ENCODE measurements at places on chromosomes 5 and 9.

DNA sequence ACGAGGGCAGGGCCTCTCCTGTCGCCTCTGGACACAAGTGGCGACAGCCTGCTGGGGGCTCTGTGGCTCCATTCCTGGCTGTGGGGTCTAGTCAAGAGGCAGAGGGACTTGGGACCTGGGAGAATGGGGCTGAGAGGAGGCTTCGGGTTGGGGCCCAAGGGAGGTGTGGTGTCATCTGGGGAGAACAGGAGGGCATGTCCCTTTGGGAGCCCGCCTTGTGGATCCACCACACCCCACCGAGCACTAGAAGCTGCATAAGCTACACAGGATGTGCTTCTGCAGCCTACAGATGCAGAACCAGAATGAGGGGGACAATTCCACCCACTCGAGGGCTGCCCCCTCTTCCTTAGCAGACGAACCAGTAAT is 3.9 kb upstream of the MAN1B1 start:
- DNase-seq = no peak

- no peak for DNase-seq
These were observed 138.2 kb downstream of the TLE4 start for GRCh38 chr9:79709743-79710674.

- no peak for DNase-seq
These were observed 21.4 kb downstream of the SPINK1 start for GRCh38 chr5:147809830-147810666.

- DNase-seq = no peak
These were observed 145.4 kb downstream of the DENND1A start for GRCh38 chr9:123784518-123784917.

DNA sequence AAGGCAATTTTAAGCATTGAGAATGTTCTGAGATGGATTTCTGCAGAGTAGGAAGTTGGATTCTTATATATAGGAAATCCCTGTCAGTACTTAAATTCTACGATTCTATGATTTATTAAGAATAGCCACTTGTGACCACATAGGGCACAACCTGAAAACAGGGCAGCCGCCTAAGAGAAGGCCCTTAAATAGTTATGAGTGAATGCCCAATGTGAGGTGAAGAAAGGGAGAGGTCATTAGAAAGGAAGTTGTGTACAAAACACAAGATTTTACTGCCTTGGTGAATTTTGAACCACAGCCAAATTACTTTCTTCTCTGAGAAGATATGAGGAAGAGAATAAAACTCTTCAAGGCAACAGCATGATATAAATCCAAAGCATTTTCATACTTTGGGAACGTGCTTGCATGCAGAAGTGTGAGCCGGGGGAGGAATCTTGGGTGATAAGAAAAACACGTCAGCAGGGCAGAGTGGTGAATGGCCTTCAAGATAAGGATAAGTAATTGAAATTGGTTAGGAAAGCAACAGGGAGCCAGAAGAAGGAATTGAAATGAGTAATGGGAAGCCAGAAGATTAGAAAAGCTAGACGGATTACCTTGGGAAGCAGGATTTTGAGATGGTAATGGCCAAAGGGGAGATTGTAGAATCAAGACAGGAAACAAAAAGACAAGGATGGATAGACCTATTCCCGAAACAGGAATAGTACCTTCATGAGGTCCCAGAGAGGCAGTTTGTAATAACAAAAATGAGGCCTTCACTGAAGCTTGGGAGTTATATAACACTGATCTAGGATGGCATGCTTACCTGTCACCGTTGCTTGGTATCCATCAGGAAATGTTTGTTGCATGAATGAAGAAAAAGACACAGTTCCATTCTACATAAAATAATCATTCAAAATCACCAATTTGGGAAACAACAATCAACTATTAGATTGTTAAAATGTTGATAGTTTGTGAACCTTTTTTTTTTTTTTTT is 244.3 kb downstream of the PDE4D start:
- no peak for DNase-seq

GRCh38 chr9:112094948-112095681 is 80.0 kb downstream of the SUSD1 start:
- no peak for DNase-seq

- no peak for DNase-seq
These were observed 198.5 kb downstream of the DNAH5 start for GRCh38 chr5:13746026-13746425.

- no peak for DNase-seq
These were observed 975.9 kb downstream of the MAT2B start for GRCh38 chr5:164481270-164481669.

DNA sequence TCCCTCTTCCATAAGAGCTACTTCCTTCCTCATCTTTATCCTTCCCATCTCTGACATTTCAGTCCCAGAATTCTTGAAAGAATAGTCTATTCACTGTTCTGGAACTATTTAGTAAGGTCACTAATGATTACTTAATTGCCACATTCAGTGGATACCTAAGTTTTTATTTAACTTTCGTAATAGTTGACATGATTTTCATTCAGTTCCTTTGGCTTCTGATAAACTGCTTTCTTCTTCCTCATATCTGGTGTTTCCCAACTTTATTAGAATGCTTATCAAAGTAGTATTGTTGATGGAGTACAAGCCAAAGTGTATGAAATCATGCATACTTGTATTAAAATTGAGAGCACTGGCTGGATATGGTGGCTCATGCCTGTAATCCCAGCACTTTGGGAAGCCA is 10.8 kb downstream of the UBE2D2 start:
- DNase-seq = no peak

- no peak for DNase-seq
These were observed 21.1 kb upstream of the ARAP3 start for GRCh38 chr5:141703133-141703561.

- DNase-seq = no peak
These were observed 3.0 kb upstream of the CEL start for GRCh38 chr9:133058550-133059320.

GRCh38 chr5:178453224-178453623 is 137.0 kb downstream of the COL23A1 start:
- DNase-seq = peak; percentile 70

DNA sequence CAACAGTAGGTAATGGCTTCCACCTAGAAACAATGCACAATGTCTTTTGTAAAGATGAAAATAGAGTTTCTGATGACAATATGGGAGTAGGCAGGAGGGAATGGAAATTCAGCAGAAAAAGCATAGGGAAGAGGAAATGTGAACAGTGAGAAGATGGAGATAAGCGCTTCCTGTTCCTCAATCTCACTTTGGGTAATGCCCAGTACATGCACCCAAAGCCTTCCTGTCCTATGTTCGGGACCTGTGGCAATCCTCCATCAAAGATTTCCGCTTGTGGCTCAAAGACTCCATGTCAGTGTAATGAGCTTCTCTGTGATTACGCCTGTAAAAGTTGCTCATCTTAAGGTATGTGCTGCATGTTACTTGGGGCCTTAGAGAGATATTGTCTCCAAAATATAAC is 2.7 kb downstream of the UGT3A1 start:
- DNase-seq = no peak

DNA sequence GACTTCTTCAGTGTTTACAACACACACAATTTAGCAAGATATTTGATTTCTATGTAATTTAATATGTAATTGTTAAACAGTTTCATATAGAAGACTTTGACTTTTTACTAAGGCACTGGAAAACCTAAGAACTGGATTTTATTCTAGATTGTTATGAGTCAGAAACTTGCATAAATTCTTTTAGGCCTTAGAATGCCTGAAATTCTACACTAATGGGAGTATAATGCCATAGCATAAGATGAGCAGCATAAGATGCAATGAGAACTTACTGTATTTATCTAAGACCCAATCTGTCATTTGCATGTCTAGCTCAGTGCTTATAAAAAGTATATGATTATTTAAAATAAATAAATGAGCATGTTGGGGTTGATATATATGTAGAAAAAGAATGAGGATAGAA is 285.2 kb downstream of the CDH12 start:
- no peak for DNase-seq

- no peak for DNase-seq
These were observed 88.7 kb upstream of the CAST start for GRCh38 chr5:96573513-96573894.

GRCh38 chr5:96260009-96260408 is 173.0 kb downstream of the PCSK1 start:
- DNase-seq = no peak

GRCh38 chr9:125524583-125525355 is 182.2 kb downstream of the MAPKAP1 start:
- peak; percentile 19 for DNase-seq

GRCh38 chr9:73357607-73358006 is 205.9 kb downstream of the ANXA1 start:
- no peak for DNase-seq

DNA sequence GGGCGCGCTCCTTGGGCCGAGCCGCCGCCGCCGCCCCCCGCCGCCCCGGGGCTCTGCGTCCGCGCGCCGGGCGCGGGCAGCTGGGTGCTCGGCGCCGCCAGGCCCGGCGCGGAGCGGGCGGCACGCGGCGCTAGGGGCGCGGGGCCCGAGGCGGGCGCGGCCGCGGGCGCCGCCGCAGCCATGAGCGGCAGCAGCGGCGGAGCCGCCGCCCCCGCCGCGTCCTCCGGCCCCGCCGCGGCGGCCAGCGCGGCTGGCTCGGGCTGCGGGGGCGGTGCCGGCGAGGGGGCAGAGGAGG is 351 bp downstream of the TRIO start:
- no peak for DNase-seq

DNA sequence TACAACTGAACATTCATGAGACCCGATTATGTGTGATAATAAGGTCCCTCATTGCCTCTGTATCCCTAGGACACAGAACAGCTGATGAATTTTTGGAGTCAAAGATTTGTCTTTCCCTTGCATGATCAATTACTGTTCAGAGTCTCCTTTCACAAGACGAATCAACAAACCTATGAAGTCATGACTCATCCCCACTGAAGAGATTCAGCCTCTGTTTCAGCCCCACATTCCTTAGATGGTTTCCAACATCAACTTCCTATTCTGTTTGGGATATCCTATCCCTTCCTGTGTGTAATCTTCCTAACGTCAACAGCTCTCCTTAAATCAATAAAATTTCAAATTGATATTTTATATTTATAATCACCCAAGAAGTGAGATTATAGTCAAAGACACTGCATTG is 199.0 kb downstream of the DNAH5 start:
- DNase-seq = no peak

- no peak for DNase-seq
These were observed 3.6 kb downstream of the FGF18 start for GRCh38 chr5:171422902-171423663.

DNA sequence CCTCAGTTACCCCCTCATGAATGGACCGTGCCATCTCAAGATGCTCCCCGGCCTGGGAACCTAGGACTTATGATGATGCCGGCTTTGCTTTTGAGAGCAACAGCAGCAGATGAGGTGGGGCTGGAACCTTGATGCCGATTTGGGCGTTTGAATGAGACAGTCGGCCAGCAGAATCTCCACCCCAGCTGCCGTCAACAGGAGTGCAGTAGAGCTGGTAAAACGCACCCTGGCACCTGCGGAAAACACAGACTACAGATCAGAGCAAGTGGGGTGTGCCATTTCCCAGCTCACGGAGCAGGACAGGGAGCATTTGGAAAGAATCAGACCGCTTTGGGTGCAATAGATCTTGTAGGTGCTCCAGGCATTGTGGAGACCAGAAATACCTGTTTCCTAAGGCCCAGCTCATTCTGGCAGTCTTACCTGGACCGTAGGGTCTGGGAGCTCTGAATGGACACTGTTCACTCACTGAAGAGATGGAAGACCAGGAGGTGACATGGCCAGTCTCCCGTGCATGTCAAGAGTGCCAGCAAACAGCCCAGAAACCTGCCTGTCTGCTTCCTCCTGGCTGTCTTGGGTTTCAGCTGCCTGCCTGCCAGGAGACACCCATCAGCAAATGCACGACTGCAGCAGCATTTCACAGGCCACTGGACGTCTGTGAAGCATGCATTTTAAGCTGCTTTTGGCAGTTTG is 317.7 kb upstream of the IRX4 start:
- no peak for DNase-seq

- peak; percentile 83 for DNase-seq
These were observed 11.9 kb upstream of the TNIP1 start for GRCh38 chr5:151092762-151093161.

GRCh38 chr9:28758971-28759370 is 1185.7 kb upstream of the C9orf72 start:
- no peak for DNase-seq

- peak; percentile 58 for DNase-seq
These were observed 34.5 kb upstream of the SLC46A2 start for GRCh38 chr9:112925058-112925641.
